ENCODE measurements at places on chromosomes 3 and 15. TPM values are rescaled to one million over a fixed set of nuclear protein-coding genes. Genes with fewer than 3 reads are reported as not detected.

MST1R gene
- 6.7 TPM for polyA plus RNA-seq

GALNT15 gene
- 9.6 TPM for polyA plus RNA-seq

TRH gene
- 0.22 TPM for polyA plus RNA-seq

MB21D2 gene
- 4.6 TPM for polyA plus RNA-seq

DPH3 gene
- polyA plus RNA-seq: 5.3 TPM

RAB6B gene
- 3.2 TPM for polyA plus RNA-seq

CLDN16 gene
- polyA plus RNA-seq: 0.28 TPM

NDN gene
- 55.3 TPM for polyA plus RNA-seq

LIPH gene
- polyA plus RNA-seq: 1.6 TPM

PIGBOS1 gene
- polyA plus RNA-seq: 22.2 TPM

MKRN3 gene
- polyA plus RNA-seq: 0.45 TPM

DPPA2 gene
- not detected for polyA plus RNA-seq

CCR5 gene
- polyA plus RNA-seq: 0.90 TPM

C3orf22 gene
- not detected for polyA plus RNA-seq

GOLGA8G gene
- polyA plus RNA-seq: not detected

STRA6 gene
- 3.3 TPM for polyA plus RNA-seq

TSC22D2 gene
- polyA plus RNA-seq: 16.8 TPM

ITIH1 gene
- 0.30 TPM for polyA plus RNA-seq

SLC24A5 gene
- not detected for polyA plus RNA-seq

CYP1A1 gene
- polyA plus RNA-seq: 0.21 TPM

MYEF2 gene
- 3.5 TPM for polyA plus RNA-seq

RTP3 gene
- not detected for polyA plus RNA-seq

CFAP100 gene
- polyA plus RNA-seq: not detected

CALML4 gene
- 4.8 TPM for polyA plus RNA-seq

BNC1 gene
- polyA plus RNA-seq: 1.5 TPM

MCF2L2 gene
- 0.12 TPM for polyA plus RNA-seq

CRABP1 gene
- polyA plus RNA-seq: 0.82 TPM

PIGZ gene
- 5.8 TPM for polyA plus RNA-seq

COX17 gene
- polyA plus RNA-seq: 104 TPM

GHSR gene
- 0.17 TPM for polyA plus RNA-seq

SCN11A gene
- 0.22 TPM for polyA plus RNA-seq

ZNF197 gene
- 4.9 TPM for polyA plus RNA-seq

ACTC1 gene
- polyA plus RNA-seq: 0.32 TPM

GRK7 gene
- not detected for polyA plus RNA-seq

CELF6 gene
- polyA plus RNA-seq: 2.8 TPM

ASB14 gene
- polyA plus RNA-seq: not detected

GMPS gene
- 16.9 TPM for polyA plus RNA-seq

DLL4 gene
- 3.4 TPM for polyA plus RNA-seq

CNTN3 gene
- polyA plus RNA-seq: 0.45 TPM

AGTR1 gene
- polyA plus RNA-seq: 14.8 TPM

FMN1 gene
- polyA plus RNA-seq: 0.55 TPM

TRAK1 gene
- 6.8 TPM for polyA plus RNA-seq

SERPINI2 gene
- polyA plus RNA-seq: 0.90 TPM

PP2D1 gene
- not detected for polyA plus RNA-seq

LSAMP gene
- polyA plus RNA-seq: 2.1 TPM

CAV3 gene
- 1.0 TPM for polyA plus RNA-seq

GABRG3 gene
- polyA plus RNA-seq: not detected

LYZL4 gene
- not detected for polyA plus RNA-seq

LMOD3 gene
- polyA plus RNA-seq: 0.03 TPM

IMPG2 gene
- 0.03 TPM for polyA plus RNA-seq

ACAN gene
- polyA plus RNA-seq: 0.11 TPM

MIX23 gene
- 21.1 TPM for polyA plus RNA-seq

EXD1 gene
- not detected for polyA plus RNA-seq

HDC gene
- 0.44 TPM for polyA plus RNA-seq

CPLX3 gene
- polyA plus RNA-seq: not detected

CCR9 gene
- 0.06 TPM for polyA plus RNA-seq

FANCD2OS gene
- not detected for polyA plus RNA-seq

MEX3B gene
- polyA plus RNA-seq: 0.58 TPM

CHRNA5 gene
- 1.3 TPM for polyA plus RNA-seq

Data from adipose tissue (tissue), 3 donors.